ENCODE measurements at places on chromosomes 2 and 18.
A peak's percentile ranks its signal among the peaks of the same experiment; 100 is the strongest.

- no peak for DNase-seq
These were observed 3.0 kb downstream of the MBD5 start for GRCh38 chr2:148023861-148024260.

GRCh38 chr18:13308369-13308768, 89.8 kb downstream of the LDLRAD4 start:
- DNase-seq, result peak; percentile 57

GRCh38 chr2:232022718-232023117, 61.2 kb downstream of the DIS3L2 start:
- DNase-seq, result no peak

DNA sequence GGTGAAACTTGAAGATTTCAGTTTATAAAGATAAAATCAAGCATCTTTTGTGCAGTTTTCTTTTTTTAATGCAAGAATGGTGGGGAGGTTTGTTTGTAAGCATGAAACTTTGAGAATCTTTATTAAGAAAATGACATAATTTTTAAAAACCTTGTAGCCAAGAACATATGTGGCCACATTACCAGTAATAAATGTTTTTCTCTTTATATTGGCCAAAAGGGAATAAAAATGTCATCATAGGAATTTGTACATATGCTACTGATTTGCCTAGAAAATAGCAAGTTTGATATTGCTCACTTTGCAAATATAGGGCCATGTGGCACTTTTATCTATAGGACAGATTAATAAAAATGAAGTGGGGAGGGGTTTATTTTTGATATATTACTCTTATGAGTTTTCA, 25.6 kb downstream of the METTL21A start:
- no peak for DNase-seq

DNA sequence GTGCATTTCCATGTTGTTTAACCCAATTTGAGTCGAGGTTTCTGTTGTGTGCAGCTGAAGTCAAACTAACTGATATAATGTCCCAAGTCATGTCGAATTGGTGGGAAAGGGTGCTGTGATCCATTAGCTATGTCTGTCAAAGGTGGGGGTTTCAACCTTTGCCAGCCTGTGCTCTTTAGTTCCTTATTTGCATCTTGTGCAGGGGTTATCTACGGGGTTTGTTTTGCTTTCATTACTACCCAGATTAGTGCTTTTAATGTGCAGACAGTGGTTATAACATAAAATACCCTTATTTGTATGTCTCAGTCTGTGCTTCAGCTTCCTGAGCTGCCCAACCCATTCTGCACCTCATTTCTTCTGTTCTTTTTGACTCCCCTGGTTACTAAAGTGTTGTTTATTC, 271.9 kb upstream of the CXCR4 start:
- DNase-seq, result no peak

- no peak for DNase-seq
These were observed 109.3 kb downstream of the ANTXR1 start for GRCh38 chr2:69122271-69122670.

GRCh38 chr2:21256006-21256405, 132.2 kb downstream of the TDRD15 start:
- DNase-seq, result no peak

GRCh38 chr2:121257480-121257840, 27.5 kb downstream of the TFCP2L1 start:
- DNase-seq, result no peak

- no peak for DNase-seq
These were observed 47.1 kb downstream of the ITGAV start for GRCh38 chr2:186636800-186637496.

GRCh38 chr2:207676827-207677354, 34.5 kb upstream of the CCNYL1 start:
- no peak for DNase-seq

- DNase-seq, result no peak
These were observed 21.1 kb downstream of the CPS1 start for GRCh38 chr2:210577263-210578071.

DNA sequence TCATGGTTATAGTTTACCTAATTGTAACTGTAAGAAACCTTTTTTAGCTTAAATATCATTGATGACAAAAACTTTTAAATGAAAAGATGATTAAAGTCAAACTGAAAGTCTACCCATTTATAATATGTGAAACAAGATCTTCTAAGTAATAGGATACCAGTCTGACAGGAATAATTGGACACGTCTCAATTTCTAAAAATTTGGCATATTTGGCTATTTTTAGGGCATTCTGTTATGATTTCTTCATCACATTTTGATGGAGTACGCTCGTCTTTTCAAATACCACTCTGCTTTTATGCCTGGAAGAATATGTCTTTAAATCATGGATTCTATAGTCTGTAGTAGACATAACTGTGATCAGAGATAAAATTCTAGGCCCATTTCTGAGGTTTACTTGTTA, 1.3 kb downstream of the R3HDM1 start:
- DNase-seq, result no peak

GRCh38 chr2:88693911-88694414, 2.5 kb downstream of the RPIA start:
- no peak for DNase-seq

DNA sequence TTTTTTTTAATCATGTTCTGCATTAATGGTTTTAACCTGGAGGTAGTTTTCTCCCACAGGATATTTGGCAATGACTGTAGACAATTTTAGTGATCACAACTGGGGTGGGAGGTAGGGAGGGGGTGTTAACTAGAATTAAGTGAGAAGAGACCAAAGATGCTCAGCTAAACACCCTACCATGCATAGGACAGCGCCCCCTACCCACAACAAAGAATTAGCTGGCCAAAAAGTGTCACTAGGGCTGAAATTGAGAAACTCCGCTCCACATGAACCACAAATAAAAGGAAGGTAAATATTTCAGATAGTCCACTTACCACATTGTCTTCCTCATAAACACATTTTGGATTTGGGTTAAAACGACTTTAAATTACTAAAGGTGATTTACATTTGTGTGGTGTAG, 942.6 kb downstream of the SUCLG1 start:
- DNase-seq, result no peak

- DNase-seq, result no peak
These were observed 478.8 kb downstream of the PLCL1 start for GRCh38 chr2:198283146-198283545.

GRCh38 chr18:23137097-23137635, 1.9 kb downstream of the CABLES1 start:
- no peak for DNase-seq

- no peak for DNase-seq
These were observed 62.6 kb downstream of the ITGB1BP1 start for GRCh38 chr2:9360701-9361100.

DNA sequence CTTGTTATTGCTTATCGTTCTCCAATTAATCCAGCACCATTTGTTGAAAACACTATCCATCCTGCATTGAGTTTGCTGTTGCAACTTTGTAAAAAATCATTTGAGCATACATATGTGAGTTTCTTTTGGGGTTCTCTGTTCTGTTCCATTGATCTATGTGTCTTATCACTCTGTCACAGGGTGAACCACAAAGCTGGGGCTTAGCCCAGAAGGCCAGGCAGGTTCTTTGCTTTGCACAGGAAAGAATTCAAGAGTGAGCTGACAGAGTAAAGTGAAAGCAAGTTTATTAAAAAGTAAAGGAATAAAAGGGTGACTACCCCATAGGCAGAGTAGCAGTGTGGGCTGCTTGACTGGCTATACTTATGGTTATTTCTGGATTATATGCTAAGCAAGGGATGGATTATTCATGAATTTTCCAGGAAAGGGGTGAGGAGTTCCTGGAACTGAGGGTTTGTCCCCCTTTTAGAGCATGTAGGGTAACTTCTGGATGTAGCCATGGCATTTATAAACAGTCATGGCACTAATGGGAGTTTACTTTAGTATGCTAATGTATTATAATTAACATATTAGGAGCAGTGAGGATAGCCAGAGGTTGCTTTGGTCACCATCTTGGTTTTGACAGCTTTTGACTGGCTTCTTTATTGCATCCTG, 46.8 kb downstream of the RNF138 start:
- DNase-seq, result no peak

DNA sequence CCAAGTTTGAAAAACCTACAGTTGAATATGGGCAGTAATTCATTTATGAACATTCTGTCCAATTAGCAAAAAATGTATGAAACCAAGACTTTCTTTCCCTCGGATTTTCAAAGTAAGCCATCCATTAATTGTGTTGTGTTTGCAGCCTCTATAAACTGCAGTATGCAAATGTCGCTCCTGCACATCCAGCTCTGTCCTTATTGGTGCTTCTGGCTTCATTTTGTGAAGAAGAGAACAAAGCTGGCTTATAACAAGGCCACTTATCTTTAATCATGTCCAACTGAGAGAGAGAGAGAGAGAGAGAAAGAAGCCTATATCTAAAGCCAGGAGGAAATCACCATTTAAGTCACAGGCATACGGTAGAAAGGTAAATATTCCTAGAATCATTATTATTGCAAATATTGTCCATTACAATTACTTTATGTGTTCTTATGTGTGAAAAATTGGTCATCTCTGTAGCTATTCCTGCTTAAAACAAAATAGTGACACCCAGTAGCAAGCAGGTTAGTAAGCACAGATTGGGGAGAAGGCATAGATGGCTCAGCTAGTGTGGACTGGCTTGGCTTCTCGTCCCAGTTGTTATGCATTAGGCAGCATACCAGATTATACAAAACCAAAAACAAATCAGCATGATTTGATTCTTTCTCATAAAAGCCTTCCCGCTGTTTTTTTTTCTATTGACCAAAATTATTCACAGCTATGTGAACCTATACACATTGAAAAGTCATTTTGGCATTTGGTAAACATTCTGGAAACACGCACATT, 726.4 kb upstream of the SOX11 start:
- no peak for DNase-seq

DNA sequence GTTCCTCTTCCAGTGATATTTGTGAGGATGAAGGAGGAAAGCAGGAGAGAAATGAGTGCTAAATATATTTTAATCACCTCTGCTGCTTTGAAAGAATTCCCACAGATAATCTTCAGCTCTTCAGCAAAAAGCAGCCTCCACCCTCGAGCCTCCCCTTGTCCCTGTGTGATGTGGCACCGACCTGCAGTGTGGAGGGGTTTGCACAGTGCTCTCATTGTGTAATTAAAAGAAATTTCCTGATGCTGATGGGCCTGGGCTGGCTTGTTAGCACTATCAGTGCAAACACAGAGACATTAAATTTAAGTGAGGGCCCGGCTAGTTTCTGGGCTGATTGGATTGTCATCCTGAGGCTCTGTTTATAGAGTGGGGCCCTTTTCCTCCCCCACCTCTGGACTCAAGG, 53.4 kb downstream of the KIF5C start:
- no peak for DNase-seq

GRCh38 chr2:47043142-47043890, 111.8 kb downstream of the STPG4 start:
- no peak for DNase-seq

DNA sequence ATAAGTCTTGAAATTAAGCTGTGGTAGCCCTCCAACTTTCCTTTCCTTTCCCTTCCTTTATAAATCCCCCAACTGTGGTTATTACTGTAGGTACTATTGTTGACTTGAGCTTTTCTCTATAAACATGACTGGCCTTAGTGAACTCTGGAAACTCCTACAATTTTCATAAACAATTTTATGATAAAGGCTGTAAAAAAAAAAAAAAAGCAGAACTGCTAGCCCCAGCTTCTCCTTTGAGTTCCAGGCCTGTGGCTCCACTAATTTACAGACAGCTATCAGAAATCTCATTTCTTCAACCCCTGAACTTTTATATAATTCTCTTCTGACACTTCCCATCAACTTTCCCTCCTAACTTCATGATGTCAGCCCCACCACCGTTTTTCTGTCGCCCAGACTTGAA, 174.3 kb downstream of the IKZF2 start:
- DNase-seq, result no peak

- DNase-seq, result no peak
These were observed 43.9 kb upstream of the NEMP2 start for GRCh38 chr2:190578158-190579057.

- DNase-seq, result no peak
These were observed 173.0 kb downstream of the PTGR3 start for GRCh38 chr18:75035928-75036327.

DNA sequence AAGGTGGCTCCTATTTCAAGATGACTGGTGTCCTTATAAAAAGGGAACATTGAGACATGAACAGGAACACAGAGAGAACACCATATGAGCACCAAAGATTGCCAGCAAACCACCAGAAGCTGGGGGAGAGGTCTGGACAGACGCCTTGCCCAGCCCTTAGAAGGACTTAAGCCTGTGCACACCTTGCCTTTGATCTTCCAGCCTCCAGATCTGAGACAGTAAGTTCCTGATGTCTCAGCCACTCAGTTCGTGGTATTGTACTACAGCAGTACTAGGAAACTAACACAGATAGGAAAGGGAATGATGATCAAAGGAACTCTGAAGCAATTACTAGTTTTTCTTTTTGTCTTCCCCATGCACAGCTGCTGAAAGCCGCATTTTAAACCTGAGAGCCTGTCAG, 137.3 kb upstream of the FHL2 start:
- no peak for DNase-seq

GRCh38 chr2:233426619-233427342, 72.5 kb downstream of the DGKD start:
- DNase-seq, result peak; percentile 73

DNA sequence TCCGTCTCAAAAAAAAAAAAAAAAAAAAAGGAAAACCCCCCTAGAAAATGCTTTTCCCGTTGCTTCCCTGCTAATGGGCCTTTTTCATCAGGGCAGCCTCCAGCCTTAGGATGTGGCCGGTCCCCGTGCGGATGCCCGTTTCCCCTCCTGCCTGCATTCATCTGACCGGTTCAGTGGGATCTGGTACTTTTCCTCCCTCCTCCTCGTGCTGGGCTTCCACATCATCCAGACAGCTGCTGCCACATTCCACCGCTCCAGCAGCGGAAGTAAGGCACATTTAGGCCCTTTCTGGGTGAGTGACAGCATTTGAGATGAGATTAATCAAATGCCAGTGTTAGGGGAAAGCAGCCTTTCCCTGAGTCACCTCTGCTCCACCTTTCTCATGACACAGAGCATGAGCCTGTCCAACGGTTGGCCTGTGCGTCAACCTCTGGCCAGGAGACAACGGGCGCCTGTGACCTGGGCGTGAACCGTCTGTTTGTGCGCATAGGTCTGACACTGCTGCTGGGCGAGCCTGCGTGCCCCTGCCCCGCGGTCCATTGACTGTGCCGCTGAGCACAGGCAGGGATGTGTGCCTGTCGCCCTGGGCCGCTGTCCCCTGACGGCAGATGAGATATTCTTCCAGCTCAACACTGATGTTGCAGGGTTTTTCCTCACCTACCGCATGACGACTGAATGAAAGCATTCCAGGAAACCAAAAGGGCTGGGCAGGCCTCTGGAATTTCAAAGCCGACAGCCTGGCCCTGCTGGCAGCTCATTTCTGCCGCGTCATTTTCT, 174.0 kb downstream of the TGIF1 start:
- DNase-seq, result peak; percentile 63

- no peak for DNase-seq
These were observed 1642.6 kb upstream of the CELF4 start for GRCh38 chr18:39208190-39208589.

Measured in activated CD8-positive, alpha-beta memory T cell treated with anti-CD3 and anti-CD28 coated beads, Interleukin-2, amount 50 U/mL, for 48 hours (primary cell).